ENCODE measurements at places on chromosomes 2 and 18. TPM values are rescaled to one million over a fixed set of nuclear protein-coding genes. Genes with fewer than 3 reads are reported as not detected.

GRCh38 chr2:45040786-45041185, 31.5 kb upstream of the SIX2 start:
- no peak for DNase-seq

CTAGE1 gene
- total RNA-seq, result not detected

DNA sequence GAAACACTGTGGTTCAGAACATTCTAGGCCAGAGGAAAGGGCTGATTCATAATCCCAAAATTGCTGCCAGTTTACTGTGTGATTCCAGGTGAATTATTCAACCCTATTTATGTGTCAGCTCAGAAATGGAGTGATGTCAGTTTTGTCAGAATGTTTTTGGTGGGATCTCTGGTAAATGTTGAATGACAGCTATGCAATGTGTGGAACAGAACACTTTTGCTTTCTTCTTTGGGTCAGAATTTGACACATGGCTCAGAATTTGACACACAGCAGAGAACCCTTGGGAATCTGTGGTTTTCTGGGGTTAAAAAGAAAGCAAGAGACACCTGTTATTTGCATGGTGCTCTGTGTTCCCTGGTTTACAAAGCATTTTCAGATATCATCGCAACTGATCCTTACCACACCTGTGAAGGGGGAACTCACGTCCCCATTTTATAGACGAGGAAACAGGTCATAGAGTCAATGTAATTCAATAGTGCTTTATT, 1.6 kb upstream of the MTA3 start:
- peak; percentile 65 for DNase-seq

- no peak for DNase-seq
Measured at GRCh38 chr2:161283926-161284325, 24.3 kb upstream of the PSMD14 start.

IGFBP5 gene
- total RNA-seq, result 0.46 TPM

GRCh38 chr2:27042159-27042661, 9.3 kb upstream of the AGBL5 start:
- DNase-seq, result no peak

GRCh38 chr2:59575191-59575590, 978.3 kb downstream of the BCL11A start:
- no peak for DNase-seq

SFTPB gene
- total RNA-seq, result not detected

- DNase-seq, result peak; percentile 80
Measured at GRCh38 chr2:24907116-24907515, 12.9 kb downstream of the ADCY3 start.

EGR4 gene
- not detected for total RNA-seq

GRCh38 chr2:216909541-216910210, 49.8 kb upstream of the TNP1 start:
- DNase-seq, result no peak

DNA sequence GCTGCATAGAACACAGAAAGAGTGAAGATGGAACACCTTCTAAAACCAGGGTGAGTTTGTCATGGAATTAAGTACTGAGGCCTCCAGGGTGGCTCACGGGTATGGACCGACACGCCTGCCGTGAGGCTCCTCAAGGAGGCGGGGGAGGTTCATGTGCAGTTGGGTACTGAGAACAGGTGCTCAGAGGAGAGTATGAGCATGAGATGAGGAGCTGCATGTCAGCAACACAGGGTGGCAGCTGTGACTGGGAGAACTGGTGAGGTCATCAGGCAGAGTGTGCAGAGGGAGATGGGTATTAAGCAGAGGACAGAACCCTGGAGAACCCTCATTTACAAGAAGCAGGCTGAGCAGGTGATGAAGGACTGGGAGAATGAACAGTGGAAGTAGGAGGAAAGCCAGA, 63.2 kb upstream of the KLHL29 start:
- DNase-seq, result no peak

DNA sequence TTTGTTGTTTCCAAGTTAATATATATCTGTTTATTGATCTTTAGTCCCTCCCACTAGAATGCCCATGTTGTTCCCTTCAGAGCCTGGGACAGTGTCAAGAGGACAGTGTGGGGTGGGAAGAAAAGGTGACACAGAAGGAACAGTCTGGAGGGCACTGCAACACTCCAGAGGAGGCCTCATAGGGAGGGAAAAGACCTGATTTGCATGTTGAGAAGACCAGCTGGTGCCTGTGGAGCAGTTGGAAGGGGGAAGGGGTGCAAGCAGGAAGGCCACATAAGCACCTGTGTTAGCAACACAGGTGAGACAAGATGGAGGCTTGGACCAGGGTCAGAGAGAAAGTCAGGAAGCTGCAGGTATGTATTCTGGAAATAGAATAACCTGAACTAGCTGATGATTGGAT, 48.1 kb upstream of the FHOD3 start:
- DNase-seq, result no peak

DNA sequence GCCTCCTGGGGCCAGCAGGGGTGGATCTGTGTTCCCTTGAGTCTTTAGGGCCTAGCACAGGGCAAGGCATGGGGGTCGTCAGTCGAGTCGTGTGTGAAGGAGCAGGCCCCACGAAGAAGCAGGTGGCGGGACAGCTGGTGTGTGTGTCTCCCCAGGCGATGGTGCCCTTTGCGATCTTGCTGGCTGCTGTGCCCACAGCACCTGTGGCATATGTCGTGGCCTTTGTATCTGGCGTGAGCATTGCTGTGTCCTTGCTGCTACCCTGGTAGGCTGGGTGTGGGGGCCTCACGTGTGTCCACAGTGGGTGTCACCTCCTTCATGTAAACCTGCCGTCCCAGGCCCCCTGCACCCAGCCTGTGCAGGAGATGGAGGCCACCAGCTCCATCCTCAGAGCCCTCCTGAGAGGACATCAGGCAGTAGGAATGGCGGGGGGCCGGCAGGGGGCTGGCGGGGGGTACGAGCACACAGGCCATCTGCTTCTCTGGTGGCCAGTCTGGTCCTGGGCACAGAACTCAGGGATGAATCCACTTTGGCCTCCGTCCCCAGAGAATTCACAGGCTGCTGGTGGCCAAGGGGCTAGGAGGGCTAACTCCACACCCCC, 13.2 kb downstream of the MFSD2B start:
- no peak for DNase-seq

GRCh38 chr18:64180617-64181016, 31.7 kb upstream of the LINC00305 start:
- DNase-seq, result no peak

DNA sequence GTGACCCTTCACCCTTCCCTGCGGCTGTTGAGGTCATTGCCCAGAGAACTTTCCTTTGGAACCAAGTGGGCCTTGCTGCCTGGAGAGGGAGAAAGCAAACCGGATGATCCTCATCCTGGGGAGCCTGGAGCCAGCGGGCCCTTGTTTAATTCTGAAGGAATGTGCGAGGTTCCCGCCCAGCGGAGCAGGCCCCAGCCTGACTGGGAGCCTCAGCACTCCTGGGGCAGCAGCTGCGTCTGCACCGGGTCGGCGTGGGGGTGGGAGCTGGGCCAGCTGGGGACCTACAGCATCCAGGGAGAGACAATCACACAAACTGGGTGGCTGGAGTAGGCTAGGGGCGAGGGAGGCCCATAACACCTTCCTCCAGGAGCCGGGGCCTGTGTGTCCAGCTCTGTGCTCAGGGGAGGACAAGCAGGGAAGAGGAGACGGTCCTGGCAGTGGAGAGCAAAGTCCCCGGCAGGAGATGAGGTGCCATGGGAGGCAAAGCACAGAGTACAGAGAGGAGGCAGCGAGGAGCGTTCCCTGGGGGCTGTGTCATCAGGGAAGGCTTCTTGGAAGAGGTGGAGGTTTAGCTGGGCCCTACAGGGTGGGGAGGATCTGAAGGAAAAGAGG, 61.9 kb upstream of the HAAO start:
- peak; percentile 64 for DNase-seq

DNA sequence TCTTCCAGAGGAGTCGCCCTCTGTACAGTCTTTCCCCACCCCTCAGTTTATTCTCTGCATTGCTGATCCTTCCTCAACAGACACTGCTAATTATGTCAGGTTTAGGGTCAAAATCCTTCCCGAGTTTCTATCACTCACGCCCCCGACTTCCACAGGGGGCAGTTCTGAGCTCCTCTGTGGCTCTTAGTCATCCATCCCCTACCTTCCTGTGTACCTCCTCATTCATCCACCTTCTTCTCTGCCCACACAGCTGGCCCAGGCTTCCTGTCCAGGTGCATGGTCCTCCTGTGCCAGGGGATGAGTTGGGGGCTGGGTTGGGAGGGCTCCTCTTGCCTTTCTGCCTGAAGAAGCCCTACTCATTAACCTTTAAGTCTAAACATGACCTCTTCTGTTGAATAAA, 202.9 kb downstream of the ARL4C start:
- no peak for DNase-seq

MAB21L4 gene
- not detected for total RNA-seq

GRCh38 chr2:139218181-139218580, 438.0 kb upstream of the NXPH2 start:
- DNase-seq, result peak; percentile 3

- peak; percentile 10 for DNase-seq
Measured at GRCh38 chr2:169977530-169977929, 150.3 kb downstream of the UBR3 start.

DNA sequence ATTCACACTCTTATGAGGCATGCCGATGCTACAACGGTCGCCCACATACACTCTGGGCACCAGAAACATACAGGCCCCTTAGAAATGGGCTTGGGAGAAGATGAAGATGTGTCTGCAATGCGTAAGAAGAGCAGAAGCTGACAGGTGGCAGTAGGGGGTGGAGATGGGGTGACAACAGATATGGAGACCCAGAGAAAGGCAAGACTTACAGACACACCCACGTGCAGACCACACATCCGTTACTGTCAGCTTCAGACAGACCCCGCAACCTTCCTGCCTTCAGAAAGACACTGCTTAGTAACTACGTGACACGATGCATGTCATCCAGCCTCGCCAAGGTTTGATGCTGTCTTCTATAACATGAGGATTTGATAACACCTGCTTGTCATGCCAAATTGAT, 89.5 kb downstream of the ZFP36L2 start:
- no peak for DNase-seq

GRCh38 chr2:190805843-190806242, 74.8 kb upstream of the GLS start:
- no peak for DNase-seq

GRCh38 chr2:53903011-53903410, 43.2 kb upstream of the GPR75 start:
- DNase-seq, result no peak

TMEM37 gene
- not detected for total RNA-seq

DNA sequence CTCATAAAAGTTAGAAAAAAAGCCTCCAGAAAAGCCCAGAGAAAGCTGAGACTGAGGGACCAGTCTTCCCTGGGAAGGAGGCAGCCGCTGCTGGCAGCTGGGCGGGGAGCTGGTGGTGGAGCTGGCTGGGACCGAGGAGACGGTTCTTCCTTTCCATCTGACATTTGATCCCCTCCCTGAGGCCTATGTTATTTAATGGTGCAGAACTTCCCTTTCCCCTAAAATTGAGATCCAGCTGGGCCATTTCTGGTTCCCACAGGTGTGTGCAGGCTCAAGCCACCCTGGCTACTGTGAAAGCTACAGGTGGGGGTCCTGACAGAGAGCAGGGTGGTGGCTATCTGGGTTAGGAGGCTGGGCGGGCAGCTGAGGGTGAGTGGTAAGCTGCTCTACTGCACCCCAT, 81.5 kb upstream of the FZD7 start:
- no peak for DNase-seq

MAP3K19 gene
- total RNA-seq, result not detected

- no peak for DNase-seq
Measured at GRCh38 chr2:54691445-54692135, 31.9 kb upstream of the EML6 start.

GRCh38 chr2:113253453-113253852, 25.3 kb downstream of the PAX8 start:
- no peak for DNase-seq

NOL4 gene
- total RNA-seq, result not detected

- DNase-seq, result peak; percentile 14
Measured at GRCh38 chr2:29697715-29698114, 223.7 kb downstream of the ALK start.

FBLN7 gene
- 4.4 TPM for total RNA-seq

GRCh38 chr2:224579411-224579810, 5.8 kb downstream of the CUL3 start:
- peak; percentile 35 for DNase-seq

GRCh38 chr2:110106642-110107041, 9.0 kb downstream of the MALL start:
- peak; percentile 33 for DNase-seq

ITGA4 gene
- total RNA-seq, result 19.2 TPM

ANKRD29 gene
- total RNA-seq, result 5.8 TPM

DNA sequence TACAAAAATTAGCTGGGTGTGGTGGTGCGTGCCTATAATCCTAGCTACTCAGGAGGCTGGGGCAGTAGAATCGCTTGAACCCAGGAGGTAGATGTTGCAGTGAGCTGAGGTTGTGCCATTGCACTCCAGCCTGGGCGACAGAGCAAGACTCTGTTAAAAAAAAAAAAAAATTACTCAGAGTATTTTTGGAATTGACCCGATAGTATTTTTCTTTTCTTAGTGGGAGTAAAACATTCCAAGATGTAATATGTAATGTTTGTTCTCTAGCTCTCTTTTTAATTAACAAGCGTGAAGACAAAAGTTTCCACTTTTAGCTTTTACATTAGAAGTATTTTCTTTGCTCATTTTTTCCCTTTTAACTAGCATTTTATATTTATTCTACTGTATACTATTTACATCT, 12.0 kb upstream of the TMEM18 start:
- DNase-seq, result no peak

DNA sequence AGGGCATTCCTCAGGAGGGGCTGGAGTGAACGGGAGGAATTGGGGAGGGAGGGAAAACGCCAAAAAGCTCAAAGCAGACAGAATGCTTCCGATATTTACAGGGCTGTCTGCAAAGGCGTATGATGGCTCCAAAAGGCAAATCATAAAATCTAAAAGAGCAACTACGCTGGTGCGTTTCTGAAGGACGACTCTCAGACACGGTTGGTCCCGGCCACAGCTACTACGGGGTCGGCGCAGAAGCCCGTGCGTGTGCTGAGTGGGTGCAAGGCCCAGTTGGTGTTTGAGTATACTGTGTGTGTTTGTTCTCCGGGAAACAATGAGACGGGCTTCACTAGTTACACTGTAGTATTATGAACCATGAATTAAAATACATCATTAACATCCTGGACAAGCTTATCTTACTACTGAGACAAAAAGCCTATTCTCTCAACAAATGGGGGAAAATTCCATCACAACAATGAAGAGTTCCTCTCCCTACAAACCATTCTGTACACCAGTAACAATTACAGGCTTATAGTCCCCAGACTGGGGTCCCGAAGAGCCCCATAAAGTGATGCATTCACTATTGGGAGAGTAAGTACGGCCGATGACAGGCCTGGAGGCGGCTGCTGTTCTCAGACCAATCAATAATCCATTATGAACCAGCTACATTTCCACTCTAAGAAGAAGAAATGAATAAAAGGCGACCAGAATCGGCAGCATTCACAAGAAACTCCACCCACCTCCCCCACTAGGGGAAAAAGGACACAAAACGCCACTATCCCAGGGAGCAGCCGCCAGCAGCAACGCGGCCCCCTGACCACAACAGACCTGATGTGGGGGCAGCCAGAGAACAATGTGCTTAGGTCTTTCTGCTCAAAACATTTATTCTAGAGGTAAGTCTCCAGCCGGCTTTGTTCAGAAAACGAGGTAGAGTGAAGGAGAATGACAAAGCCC, 43.4 kb downstream of the ZNF516 start:
- no peak for DNase-seq

Measured in LHCN-M2 (cell line).